ENCODE measurements at places on chromosomes 1 and 21.

GRCh38 chr1:206065547-206066145, 12.7 kb downstream of the RHEX start:
- no peak for DNase-seq

DNA sequence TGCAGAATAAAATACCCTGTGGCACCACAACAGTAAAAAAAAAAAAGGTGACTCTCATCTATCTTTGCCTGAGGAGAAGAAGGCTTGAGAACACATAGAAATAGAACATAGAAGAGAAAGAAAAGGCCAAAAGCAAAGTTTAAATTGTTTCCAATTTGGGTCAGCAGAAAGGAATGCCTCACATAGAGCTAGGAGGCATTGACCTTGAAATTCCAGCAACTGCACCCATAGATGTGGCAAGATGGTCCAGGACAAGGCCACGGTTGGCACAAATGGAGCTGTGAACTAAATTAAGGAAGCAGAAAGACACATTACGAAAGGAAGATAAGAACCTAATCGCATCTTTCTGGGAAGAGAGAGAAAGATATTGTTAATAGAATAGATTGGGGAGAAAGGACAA, 588.3 kb downstream of the LMO4 start:
- DNase-seq: no peak

GRCh38 chr1:978835-979743, 2.8 kb downstream of the PERM1 start:
- DNase-seq: no peak

GRCh38 chr1:18211764-18212163, 104.2 kb downstream of the IGSF21 start:
- DNase-seq: no peak

- peak; percentile 44 for DNase-seq
Observed at GRCh38 chr1:97920276-97920831, 480 bp downstream of the DPYD start.

GRCh38 chr1:163191301-163191700, 11.4 kb downstream of the RGS5 start:
- DNase-seq: no peak

DNA sequence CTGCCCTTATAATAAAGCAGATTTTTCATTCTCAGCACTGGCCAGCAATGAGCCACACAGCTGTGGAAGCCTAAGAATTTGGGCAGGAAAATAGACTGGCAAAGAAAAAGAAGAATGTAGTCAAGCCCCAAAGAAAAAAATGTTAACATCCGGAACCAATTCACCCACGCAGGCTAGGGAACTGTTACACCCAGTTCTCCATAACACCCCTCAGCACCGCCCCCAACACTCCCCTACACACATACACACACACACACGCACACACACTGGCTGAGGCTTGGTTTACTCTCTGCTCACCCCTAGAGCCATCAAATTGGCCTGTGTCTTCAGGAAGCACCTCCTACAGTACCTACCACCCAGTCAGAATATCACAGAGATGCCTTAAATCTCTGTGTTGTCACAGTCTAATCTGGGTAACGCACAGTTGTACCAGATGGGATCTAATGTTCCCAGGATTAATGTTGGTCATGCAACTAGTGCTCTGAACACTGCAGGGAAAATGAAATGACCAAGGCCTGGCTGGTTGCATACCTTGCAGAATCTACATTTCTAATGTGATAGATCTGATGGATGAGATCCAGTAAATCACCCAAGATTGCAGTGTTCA, 14.5 kb downstream of the TBX15 start:
- DNase-seq: no peak

GRCh38 chr1:63198871-63199394, 123.4 kb upstream of the FOXD3 start:
- peak; percentile 73 for DNase-seq

DNA sequence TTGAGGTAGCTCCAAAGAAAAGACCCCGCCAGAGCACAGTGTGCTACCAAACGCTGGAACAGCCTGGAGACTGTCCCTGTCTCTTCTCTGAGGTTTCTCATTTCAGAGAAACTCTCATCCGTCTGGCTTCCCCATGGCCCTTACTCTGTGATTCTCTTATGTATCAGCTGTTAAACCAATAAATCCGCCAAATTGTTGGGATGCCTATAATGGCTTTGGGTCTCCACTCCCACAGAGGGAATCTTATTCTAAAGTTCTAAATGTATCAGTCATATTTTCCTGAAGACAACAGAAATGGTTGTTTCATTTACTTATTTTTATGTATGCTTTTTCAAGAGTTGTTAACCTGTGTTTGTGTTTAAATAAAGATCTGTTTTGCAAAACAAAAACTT, 4.0 kb downstream of the ERG start:
- no peak for DNase-seq

GRCh38 chr1:170776252-170776651, 112.3 kb downstream of the PRRX1 start:
- no peak for DNase-seq

DNA sequence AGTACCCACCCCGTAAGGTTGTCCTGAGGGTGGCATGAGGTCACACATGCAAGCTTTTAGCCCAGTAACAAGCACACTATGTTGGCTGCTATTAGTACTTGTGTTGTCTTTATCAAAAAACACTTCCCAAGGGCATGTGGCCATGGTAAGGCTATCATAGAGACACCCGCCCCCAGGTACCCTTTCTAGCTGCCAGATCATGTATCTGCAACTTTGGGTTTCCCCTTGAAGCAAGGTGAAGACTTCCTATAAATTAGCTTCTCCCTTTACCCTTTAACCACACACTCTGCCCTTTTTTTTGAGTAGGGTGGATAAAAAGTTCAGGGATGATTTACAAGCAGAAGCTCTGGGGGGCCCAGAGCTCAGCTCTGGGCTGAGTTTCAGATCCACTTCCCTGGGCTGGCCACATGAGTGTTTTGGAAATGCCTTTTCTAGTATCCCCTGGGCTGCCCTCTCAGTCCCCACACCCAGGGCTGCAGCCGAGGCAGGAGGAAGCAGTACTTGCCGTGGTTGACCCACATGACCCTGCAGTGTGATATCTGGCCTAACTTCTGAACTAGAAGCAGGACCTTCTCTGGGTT, 2.0 kb downstream of the ZDHHC18 start:
- DNase-seq: no peak

DNA sequence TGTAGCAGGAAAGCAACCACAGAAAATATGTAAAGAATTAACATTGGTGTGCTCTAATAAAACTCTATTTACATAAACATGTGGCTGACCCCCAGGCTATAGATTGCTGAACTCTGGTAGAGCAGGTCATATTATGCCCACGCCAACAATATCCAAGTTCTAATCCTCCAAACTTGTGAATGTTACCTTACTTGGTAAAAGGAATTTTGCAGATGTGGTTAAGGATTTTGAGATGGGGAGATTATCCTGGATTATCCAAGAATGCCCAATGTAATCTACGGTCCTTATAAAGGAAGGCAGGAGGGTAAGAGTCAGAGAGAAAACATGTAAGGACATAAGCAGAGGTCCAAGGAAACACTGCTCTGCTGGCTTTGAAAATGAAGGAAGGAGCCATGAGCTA, 201.0 kb downstream of the USH2A start:
- DNase-seq: no peak

DNA sequence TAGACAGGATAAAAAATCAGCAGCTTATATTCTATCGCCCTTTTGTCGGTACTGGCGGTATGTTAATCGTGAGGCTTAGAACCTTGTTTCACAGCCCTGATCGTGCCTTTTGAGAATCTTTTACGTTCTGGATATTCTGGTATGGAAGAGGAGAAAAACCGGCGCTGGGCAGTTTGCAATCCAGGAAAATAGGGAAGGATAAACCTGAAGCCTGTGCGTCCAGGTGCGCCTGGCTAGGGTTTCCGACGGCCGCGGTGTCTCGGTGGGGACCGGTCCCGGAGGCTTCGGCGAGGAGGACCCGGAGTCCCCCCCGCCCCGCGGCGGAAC, 258 bp upstream of the SYPL2 start:
- DNase-seq: no peak

DNA sequence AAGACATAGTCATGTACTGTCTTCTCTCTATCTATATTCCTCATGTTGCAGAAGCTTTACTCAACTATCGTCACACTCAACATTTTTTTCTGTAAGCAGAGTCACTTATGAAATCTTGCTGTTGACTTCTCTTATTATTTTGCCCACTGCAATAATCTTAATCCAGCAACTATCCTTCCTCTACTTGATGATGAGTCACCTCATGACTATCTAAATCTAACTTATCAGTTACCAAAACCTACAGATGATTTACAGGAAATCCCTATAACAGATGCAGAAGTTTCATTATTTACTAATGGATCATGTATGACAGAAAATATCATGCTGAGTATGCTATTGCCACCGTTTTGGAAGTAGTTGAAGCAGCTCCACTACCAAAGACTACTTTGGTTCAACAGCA, 378.9 kb downstream of the DUSP10 start:
- DNase-seq: no peak

Data from neural progenitor cell (in vitro differentiated cells).